ENCODE measurements at places on chromosomes 7 and 10.

DNA sequence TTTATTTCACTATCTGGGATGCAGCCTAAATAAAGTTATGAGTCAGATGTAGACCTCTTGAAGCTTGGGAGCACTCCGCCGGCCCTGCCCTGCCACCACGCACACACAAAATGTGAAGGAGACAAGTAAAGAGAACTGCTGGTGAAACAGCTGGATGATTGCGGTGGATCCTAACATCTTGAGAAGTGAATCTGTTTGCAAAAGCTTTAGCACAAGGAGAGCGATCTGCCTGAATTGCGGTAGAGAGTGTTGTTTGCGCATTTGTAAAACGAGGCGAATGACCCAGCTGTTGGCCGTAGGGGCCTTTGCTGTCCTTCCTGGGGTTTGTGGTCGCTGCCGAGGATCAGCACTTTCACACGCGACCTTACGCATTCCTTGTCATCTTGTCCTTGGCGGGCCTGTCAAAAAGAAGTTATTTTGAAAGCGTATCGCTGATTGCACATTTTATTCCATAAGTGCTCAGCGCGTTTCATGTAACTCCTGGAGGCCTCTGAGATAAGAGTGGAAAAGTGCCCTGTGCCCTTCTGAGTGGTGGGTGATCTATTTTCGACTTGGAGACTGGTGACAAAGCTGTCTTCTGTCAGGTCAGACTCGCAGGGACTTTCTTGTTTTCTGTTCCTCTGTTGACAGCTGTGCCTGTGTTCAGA lies 40.8 kb downstream of the RBM20 start:
- DNase-seq, result no peak

DNA sequence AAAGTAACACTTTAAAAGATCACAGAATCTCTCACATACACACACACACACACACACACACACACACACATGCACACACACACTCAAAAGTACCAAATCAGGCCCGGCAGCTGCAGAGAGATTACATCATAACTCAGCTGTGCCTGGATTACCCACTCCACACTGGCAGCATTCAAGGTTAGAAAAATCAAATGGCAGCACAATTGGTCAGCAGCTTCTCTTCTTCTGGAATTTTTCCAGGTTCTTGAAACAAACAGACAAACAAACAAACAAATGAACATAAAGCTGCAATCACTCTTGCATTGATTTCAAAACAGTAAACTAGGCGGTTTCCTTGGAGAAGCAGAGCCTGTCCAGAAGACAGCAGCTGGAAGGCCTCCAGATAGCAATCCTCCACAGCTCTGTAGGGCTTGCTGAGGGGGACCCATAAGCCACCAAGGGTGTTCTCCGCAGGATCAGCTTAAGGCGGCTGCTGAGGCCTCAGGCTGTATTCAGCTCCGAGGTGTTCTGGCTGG lies 24.5 kb upstream of the FAM133B start:
- DNase-seq, result peak; percentile 93

DNA sequence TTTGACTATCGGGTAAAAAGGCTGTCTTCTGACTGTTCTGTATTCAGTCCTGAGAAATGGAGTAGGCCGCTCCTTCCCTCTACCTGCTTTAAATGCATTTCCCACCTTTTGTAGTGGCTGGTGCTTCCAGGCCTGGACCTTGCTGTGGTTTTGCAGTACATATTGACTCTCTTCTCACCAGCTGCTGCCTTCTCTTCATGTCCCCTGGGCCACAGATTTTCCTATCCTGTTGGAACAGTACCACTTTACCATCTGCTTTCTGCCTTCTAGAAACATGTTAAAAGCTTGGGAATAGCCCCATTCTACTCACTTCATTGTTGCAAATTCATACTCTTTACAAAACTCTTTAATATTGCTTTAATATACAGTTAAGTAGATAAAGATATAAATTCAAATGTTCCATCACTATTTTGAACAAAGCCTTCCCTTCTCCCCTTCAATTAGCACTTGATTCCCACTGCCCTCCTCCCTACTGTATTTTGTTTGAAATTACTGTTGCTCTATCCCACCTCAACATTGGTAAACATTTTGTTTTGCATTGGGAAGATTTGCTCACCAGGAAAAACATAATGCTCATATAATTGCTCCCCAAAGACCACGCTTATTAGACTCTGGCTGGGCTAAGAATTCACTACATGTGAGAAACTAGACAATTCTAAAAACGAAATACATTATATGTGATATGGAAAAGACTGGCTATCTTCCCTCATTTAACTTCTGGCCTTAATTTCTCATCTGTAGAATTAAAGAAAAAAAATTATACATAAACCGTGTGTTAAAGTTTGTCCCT lies 17.3 kb upstream of the SEMA3C start:
- DNase-seq, result no peak

DNA sequence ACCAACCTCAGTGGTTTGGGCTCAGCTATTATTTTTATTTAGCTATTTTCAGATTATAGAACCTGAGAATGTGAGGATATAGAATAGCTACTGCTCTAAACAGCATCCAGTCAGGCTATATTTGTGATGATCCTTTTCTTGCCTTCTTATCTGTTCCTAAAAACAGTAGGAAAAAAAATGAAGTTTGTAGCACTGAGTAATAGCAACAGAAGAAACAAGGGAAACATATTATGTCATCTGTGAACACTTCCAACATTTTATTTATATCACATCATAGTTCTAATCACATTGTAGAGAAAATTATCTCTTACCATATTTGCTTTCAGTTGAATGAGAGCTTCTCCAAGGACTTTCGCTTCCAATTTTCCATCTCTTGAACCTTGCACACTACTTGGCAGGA lies 229.6 kb upstream of the PTPRZ1 start:
- DNase-seq, result no peak

DNA sequence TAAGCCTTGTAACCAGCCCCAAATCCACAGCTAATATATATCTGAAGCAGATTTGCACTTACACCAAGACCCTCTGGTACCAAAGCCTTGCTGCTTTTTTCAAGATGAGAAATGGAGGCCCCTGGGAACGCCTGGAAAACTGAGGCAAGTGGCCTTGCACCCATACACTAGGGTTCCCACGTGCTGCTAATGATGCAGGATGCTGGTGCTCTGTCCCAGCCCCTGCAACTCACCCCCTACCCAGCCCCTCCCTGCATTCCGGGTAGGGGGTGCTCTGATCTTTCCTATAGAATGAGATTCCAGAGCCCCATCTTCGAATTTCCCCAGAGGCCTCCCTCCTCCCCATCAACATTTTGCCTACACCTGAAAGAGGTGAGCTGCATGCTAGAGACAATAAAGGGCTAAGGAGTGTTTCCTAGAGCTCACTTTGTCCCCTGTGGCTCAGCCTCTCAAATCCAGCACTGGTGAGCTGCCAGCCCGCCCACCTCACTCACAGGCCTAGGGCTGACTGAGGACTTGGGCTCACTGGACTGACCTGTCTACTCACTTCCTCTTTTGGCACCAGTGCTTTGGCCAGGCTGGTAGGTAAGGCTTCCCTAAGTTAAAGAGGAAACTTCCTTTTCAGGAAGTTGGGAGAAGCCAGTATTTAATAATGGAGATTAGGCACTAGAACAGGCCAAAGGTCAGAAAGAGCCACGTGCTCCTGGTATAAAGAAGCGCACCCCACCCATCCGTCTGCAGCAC lies 9.8 kb downstream of the RBP4 start:
- no peak for DNase-seq

- DNase-seq, result no peak
Observed at GRCh38 chr10:26970667-26971066, 109.9 kb upstream of the ABI1 start.

- DNase-seq, result no peak
Observed at GRCh38 chr7:150377635-150378034, 1.5 kb upstream of the ZNF775 start.

DNA sequence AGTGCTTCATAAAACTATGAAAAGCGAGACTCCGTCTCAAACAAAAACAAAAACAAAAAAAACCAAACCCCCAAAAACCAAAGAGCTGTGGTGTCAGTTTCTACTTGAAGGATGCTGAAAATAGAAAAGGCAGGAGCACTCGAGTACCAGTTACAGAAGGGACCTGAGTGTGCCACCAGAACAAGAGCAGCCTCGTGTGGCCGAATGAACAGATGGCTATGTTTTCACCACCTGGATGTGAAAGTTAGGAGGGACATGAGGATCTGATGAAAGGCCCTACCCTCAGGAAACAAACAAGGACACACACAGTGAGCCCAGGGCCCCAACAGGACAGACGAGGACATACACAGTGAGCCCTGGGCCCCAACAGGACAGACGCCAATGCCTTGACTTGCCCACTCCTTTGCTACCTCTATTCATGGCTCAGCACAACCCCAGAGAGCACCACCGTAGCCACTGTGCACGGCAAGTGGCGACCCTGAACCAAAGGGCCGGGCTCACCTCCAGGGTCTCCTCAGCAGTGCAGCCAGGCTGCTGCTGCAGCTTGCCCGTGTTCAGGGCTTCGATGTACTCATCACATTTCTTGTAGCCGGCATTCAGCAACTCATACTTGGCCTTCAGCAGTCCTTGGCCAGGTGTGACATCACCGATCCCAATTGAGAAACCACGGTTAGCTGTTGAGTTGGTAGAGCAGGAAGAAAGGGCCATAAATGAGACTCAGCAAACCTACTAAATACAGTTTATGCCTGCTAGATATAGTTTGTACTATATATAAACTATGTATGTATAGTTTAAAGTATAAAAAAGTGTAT lies 24.9 kb downstream of the POLR3A start:
- DNase-seq, result peak; percentile 24

- peak; percentile 10 for DNase-seq
Observed at GRCh38 chr7:50056131-50056530, 36.9 kb downstream of the ZPBP start.

- DNase-seq, result no peak
Observed at GRCh38 chr10:97361537-97361901, 27.0 kb upstream of the FRAT2 start.

DNA sequence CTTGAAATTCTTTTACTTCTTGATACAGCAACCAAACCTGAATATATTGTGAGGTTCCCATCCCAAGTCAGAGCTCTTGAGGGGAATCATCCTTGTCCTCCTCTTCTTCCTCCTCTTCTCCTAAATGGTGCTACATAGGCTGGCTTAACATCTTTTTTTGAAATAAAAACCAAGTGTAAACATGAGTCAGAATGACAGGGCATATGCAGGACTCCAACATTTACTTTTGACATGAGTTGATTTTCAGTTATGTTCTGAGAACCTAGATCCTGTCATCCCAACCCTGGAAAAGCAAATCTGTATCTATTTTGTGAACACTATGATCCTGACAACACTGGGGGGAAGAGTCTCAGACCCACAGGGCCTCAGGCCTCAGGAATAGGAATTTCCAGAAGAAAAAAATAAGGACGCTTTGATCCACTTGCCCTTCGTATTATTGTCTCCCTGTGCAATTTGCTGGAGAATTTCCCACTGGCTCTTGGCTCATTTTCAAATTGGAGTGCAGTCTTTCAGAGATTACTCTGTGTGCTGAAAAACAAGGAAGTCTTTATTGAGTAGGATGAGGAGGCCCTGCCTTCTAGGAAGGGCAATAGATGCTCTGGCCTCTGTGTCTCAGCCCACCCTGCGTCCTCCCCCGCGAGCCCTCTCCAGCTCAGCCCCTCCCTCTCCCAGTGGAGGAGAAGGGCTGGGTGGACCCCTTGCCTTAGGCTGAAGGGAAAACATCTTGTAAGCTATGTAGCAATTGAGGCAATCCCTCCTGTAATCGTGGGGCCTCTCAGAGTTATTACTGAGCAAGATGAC lies 121.6 kb downstream of the CREB5 start:
- DNase-seq, result peak; percentile 96

GRCh38 chr7:151782598-151783448 lies 94.1 kb downstream of the PRKAG2 start:
- DNase-seq, result peak; percentile 59

- no peak for DNase-seq
Observed at GRCh38 chr7:45626441-45627430, 52.6 kb downstream of the ADCY1 start.

- no peak for DNase-seq
Observed at GRCh38 chr10:32205670-32206069, 141.3 kb downstream of the EPC1 start.

GRCh38 chr7:867001-867405 lies 9.4 kb upstream of the GET4 start:
- DNase-seq, result peak; percentile 60

GRCh38 chr10:130882906-130883305 lies 428.6 kb downstream of the TCERG1L start:
- no peak for DNase-seq

- no peak for DNase-seq
Observed at GRCh38 chr10:97842656-97843280, 6.9 kb upstream of the GOLGA7B start.

- DNase-seq, result no peak
Observed at GRCh38 chr10:70564901-70565351, 37.6 kb downstream of the PRF1 start.

DNA sequence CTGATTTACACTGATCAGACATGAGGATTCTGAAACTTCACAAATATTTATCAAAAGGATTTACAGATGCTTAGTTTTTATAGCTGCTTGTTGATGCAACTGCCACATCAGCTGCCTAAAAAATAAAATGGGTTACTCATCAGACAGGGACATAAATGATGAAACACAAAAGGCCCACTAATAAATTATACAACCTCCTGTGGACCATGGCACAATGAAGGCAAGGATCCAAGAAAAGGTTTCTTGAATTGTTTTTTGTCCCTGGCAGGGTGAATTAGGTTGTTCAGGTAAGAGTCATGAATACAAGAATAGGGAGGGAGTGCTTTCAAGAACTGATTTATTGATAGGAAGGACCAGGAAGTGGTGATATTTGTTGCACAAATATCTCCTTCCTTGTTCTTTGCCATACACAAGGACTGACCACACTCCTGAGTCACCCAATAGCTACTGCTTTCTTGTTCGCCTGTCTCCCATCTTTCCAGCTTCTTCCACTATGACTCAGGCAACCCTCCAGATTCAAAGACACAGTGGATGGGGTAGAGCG lies 234.5 kb downstream of the AHR start:
- DNase-seq, result no peak

DNA sequence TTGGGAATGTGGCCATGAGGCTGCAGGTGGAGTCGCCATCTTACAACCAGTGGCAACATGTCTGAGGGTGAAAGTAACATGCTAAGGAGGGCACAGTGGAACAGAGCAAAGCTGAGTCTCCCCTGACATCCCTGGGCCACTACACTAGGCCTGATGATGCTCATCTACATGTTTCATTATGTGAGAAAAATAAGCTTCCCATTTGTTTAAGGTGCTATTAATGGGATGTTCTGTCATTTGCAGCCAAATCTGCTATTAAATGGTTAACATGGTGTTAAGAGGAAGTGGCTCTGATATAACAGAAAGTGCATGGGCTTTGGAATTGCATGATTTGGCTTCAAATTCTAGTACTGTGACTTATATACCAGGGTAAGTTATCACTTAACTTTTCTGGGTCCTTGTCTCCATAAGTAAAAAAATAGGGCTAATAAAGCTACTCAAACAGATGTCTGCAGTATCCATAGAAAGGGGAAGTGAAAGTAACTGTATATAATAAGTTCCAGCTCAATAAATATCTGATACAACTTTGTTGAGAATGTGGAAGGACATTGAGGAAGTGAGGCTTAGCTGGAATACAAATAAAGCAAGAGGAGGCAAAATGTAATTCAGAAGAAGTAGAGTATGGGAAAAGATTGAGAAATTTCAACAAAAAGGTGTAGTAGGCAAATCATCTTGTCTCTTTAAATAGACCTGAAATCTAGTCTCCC lies 158.9 kb downstream of the RTKN2 start:
- DNase-seq, result peak; percentile 39

GRCh38 chr7:35804231-35804970 lies 3.5 kb downstream of the SEPTIN7 start:
- peak; percentile 47 for DNase-seq

- DNase-seq, result no peak
Observed at GRCh38 chr10:32955790-32956189, 2.2 kb downstream of the ITGB1 start.
